ENCODE measurements at places on chromosomes 16 and 17.

DNA sequence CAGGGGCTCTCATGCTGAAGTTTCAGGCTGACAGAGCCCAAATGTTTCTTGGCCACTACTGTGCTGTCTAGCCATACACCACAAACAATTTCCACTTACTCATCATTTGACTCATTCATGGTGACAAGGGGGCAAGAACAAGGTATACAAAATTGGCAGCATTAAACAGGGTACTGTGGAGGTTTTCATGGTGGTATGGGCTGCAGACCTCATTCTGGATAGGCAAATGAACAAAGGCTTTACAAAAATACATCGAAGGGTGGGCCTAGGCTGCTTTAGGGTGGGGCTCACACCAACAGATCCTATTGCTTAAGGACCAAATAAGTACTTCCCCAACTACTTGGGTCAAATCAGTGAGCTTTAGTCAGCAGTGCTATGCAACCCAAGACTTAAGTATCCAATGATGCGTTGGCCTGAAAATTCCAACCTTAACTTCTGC, 53.0 kb downstream of the N4BP1 start:
- no peak for DNase-seq

DNA sequence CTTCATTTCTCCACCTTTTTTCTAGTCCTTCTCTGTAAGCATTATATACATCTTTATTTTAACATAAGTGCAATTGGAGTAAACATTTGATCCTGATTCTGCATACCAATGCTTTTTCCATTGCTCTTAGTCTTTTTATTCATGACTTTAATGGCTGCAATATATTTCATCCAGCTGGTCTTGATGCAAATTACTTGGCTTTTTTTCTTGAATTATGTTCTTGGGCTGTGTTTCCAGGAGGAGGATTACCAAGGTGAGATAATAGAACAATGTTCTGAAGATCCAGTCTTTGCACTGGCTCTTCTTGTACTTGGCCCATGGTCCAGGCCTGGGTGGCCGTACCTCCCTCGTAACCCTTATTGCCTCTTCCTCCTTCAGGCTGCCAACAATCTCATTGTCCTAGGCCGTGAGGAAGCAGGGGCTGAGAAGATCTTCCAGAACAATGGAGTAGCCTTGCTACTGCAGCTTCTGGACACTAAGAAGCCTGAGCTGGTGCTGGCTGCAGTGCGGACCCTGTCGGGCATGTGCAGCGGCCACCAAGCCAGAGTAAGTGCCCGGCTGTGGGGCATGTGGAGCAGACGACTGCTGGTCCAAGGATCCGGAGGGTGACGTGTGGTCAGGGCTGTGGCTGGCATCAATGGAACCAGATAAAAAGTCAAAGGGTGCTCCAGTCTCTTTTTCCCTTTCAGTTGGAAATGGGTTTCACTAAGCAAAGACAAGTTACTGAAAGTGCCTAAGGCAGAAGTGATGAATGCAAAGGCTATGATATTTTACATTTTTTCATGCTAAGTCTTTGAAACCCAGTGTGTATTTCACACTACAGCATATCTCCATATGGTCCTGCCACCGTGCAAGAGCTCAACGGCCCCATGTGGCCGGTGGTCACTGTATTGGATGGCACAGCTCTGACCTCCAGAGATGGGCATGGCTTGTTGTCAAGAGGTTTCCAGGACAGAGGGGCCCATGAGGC, 6.9 kb downstream of the UNC45B start:
- DNase-seq = no peak

DNA sequence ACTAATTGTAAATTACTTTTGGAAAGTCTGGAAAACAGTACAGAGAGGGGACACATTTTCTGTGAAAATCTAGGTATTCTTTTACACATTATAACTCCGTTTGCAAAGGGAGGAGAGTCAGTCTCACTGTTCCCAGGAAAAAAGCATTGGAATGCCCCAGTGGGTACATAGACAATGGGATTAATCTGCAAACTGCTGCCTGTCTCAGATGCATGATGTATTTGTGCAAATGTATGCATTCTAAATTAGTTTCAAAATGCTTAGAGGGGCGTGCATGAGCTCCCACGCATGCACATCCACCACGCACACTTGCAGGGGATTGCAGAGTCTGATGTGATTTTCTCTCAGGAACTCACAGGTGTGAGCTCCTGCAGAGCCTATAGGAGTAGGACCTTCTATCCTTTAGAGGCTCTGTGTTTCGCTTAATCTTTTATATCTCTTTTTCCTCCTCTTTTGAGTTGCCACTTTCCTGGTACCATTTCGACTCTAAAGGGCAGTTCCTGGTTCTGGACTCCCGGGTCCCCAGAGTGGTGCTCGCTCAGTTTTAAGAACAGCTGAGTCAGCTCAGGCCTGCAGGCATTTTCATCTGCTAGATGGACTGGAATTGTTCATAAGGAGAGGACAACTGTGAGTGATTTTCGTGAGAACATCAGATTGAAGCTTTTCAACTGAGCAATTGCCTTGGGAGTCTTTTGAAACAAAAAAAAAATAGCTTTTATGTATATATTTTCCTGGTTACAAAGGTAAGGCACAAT, 1.1 kb downstream of the BCO1 start:
- DNase-seq = no peak

- DNase-seq = no peak
Observed at GRCh38 chr17:7108981-7109380, 5.6 kb downstream of the ASGR2 start.

DNA sequence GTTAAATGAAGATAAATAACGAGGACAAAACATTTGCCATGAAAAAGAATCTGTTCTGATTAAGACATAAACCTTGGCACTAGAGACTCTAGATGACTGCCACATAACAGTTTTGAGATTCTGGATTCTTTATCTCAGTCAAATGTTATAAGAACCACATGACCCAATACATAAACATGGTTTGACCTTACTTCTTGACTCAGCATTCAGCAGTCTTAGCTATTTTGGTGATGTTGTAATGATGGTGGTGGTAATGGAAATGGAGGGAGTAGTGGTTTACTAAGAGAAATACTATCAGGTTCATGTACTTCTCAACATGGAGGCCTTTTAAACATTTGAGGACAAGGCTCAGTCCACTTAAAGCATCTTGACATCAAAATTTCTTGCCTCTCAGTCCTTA, 925.4 kb downstream of the CDH11 start:
- DNase-seq = no peak

- no peak for DNase-seq
Observed at GRCh38 chr17:48483004-48483403, 47.8 kb downstream of the HOXB1 start.

DNA sequence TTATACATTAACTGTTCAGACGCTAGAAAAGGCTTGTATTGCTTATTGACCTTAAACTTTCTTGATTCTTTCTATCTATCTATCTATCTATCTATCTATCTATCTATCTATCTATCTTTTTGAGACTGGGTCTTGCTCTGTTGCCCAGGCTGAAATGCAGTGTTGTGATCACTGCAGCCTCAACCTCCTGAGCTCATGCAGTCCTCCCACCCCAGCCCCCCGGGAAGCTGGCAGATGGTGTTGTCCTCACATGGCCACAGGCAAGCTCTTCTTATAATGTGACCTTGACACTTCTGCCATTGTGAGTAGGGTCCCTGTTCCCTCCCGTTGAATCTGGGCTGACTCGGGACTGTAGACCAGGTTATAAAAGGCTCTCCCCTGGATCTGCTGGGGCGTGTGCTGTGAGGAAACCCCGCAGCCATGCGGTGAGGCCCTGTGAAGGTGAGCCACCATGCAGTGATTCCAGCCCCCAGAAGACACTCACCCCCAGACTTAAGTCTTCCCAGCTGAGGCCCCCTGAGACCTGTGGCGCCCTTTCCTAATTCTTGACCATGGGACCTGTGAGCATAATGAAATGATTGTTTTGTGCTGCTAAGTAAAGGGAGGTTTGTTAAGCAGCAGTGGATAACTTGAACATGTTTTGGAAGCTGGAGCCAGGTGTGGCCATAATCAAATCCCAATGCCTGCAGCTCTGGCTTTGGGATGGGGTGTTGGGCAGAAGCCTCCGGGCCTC, 54.3 kb downstream of the RPTOR start:
- no peak for DNase-seq

DNA sequence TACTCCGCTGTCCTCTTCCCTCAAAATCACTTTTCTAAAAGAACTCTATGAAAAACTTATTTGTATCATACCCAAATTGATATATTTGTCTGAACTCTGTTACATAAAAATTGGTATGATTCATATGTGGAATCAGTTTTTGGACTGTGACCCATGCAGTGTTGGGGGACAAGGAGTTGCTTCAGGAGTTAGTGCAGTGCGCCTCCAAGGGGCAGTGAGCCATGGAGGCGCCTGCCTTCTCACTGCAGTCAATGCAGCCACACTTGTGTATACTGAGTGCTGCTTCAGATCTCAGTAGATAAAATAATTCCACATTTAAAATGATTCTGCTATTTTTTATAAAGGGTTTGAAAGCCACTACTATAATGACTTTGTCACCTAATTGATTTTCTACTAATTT, 32.5 kb downstream of the DGKE start:
- no peak for DNase-seq

DNA sequence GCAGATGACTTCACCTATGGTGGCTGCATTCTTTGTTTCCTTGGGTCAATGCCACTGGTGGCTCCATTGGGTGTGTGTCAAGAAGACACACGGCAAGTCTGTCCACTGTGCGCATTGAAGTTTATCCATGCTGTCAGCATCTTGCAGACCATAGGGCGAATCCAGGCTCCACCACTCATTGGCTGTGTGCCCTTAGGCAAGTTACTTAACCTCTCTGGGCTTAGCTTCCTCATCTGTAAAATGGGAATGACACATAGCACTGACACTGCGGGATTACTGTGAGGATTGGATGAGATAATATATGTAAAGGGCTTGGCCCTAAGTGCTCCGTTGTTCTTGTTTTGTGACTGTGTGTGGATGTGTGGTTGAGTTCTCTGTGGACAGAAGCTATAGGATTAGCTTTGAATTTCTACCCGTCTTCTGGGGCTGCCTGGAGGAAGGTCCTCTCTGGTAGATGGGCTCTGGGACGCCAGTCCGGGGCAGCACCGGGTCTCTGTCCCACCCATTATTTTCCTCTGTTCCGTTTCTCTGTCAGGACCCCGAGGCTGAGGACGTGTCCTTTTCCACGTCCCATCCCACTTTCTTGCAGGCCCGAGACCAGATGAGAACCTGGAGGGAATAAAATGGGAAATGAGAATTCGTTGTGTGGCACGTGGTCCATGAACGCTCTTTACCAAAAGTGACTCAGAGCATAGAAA, 178.4 kb downstream of the IRF8 start:
- no peak for DNase-seq

DNA sequence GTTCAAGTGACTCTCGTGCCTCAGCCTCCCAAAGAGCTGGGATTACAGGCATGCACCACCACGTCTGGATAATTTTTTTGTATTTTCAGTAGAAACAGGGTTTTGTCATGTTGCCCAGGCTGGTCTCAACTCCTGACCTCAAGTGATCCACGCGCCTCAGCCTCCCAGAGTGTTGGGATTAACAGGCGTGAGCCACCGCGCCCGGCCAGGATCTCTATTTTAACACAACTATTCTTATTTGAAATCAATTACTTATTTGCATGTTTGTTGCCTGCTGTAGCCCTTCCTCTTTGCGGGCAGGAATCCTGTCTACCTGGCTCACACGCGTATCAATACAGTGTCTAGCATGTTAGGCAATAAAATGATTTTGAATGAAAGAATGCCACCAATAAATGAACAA, 818 bp upstream of the CNEP1R1 start:
- DNase-seq = no peak

- DNase-seq = no peak
Observed at GRCh38 chr16:89687092-89687940, 827 bp downstream of the CDK10 start.

GRCh38 chr16:55498101-55498500, 10.8 kb upstream of the LPCAT2 start:
- DNase-seq = no peak

DNA sequence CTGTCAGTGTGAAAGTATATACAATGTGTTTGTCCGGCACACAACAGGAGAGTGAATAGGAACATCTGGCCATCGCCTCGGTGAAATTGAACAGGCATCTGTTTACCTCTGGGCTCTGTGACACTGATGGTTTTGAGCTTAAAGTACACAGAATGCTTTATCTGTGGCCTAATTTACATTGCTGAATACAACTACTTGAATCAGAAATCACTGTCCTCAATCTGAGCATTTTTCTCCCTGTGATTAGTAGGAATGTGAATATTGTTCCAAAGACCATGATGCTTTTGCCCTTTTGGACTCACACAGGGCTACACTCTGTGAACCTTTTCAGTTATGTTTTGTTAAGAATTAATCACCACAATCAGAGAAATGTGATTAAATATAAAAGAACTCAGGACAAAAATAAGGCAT, 323.0 kb upstream of the TBX2 start:
- no peak for DNase-seq

GRCh38 chr16:27408602-27409031, 6.6 kb downstream of the IL21R start:
- DNase-seq = no peak

GRCh38 chr17:70622368-70623260, 453.3 kb downstream of the KCNJ2 start:
- peak; percentile 19 for DNase-seq

- no peak for DNase-seq
Observed at GRCh38 chr17:82848022-82848592, 8.3 kb upstream of the ZNF750 start.

GRCh38 chr16:85696781-85697180, 8.0 kb upstream of the GINS2 start:
- no peak for DNase-seq

- DNase-seq = no peak
Observed at GRCh38 chr17:46935658-46936266, 12.8 kb downstream of the GOSR2 start.

- no peak for DNase-seq
Observed at GRCh38 chr16:12540290-12540689, 263.4 kb downstream of the CPPED1 start.

GRCh38 chr16:8831871-8832716, 34.5 kb downstream of the PMM2 start:
- DNase-seq = no peak

GRCh38 chr16:48157302-48157701, 1.5 kb upstream of the ABCC12 start:
- no peak for DNase-seq

- no peak for DNase-seq
Observed at GRCh38 chr16:78744796-78745107, 645.3 kb downstream of the WWOX start.
